ENCODE measurements at places on chromosomes 1 and 21. TPM values are rescaled to one million over a fixed set of nuclear protein-coding genes. Genes with fewer than 3 reads are reported as not detected.

C1orf94 gene
- not detected for polyA plus RNA-seq

DNALI1 gene
- 63.0 TPM for polyA plus RNA-seq

TNN gene
- polyA plus RNA-seq = 2.4 TPM

UBQLN4 gene
- 56.8 TPM for polyA plus RNA-seq

DMRTB1 gene
- polyA plus RNA-seq = 0.10 TPM

TLCD4 gene
- 8.1 TPM for polyA plus RNA-seq

FNDC10 gene
- polyA plus RNA-seq = 2.4 TPM

RGS4 gene
- polyA plus RNA-seq = 11.0 TPM

AK5 gene
- polyA plus RNA-seq = 4.6 TPM

AKR1A1 gene
- polyA plus RNA-seq = 319 TPM

CR1L gene
- 1.2 TPM for polyA plus RNA-seq

VPS26C gene
- 49.8 TPM for polyA plus RNA-seq

LCE3E gene
- not detected for polyA plus RNA-seq

VTCN1 gene
- polyA plus RNA-seq = 24.9 TPM

SLAMF9 gene
- polyA plus RNA-seq = not detected

CFHR4 gene
- polyA plus RNA-seq = not detected

CALML6 gene
- 0.65 TPM for polyA plus RNA-seq

CELA3B gene
- polyA plus RNA-seq = 0.38 TPM

SPRR2E gene
- not detected for polyA plus RNA-seq

DCDC2B gene
- polyA plus RNA-seq = 1.9 TPM

OR14K1 gene
- not detected for polyA plus RNA-seq

CYP2J2 gene
- polyA plus RNA-seq = 1.4 TPM

SYPL2 gene
- 13.4 TPM for polyA plus RNA-seq

XKR8 gene
- polyA plus RNA-seq = 7.8 TPM

SIM2 gene
- 26.9 TPM for polyA plus RNA-seq

HSD3B2 gene
- 3.0 TPM for polyA plus RNA-seq

ITLN1 gene
- 1.6 TPM for polyA plus RNA-seq

A3GALT2 gene
- not detected for polyA plus RNA-seq

RPE65 gene
- polyA plus RNA-seq = 0.22 TPM

F13B gene
- 0.13 TPM for polyA plus RNA-seq

NECTIN4 gene
- polyA plus RNA-seq = 4.0 TPM

IQGAP3 gene
- 22.8 TPM for polyA plus RNA-seq

MRPS14 gene
- polyA plus RNA-seq = 52.9 TPM

SFN gene
- polyA plus RNA-seq = 0.55 TPM

KIRREL1 gene
- polyA plus RNA-seq = 182 TPM

LRRC38 gene
- polyA plus RNA-seq = not detected
